Panc1 (cell line): ENCODE measurements at places on chromosomes 4 and X. TPM values are rescaled to one million over a fixed set of nuclear protein-coding genes. Genes with fewer than 3 reads are reported as not detected.

Gene TMEM35A
- not detected for total RNA-seq

Gene DMP1
- not detected for total RNA-seq

Gene TASL
- not detected for total RNA-seq

Gene DYNLT3
- total RNA-seq, result 17.4 TPM

Gene KLB
- not detected for total RNA-seq

Gene GPR34
- total RNA-seq, result not detected

Gene OPHN1
- total RNA-seq, result 8.8 TPM

Gene PLAC1
- 0.51 TPM for total RNA-seq

Gene SMC1A
- total RNA-seq, result 111 TPM

Gene OTUD6A
- total RNA-seq, result not detected

Gene GUCY1A1
- total RNA-seq, result 0.57 TPM

Gene NUDT10
- not detected for total RNA-seq

Gene SCD5
- 2.0 TPM for total RNA-seq

Gene DNAAF6
- total RNA-seq, result not detected

Gene DRD5
- not detected for total RNA-seq

Gene CYLC1
- total RNA-seq, result not detected

Gene NAP1L2
- 1.8 TPM for total RNA-seq

Gene NDP
- total RNA-seq, result not detected

Gene SETD7
- 24.8 TPM for total RNA-seq

Gene COL4A5
- total RNA-seq, result 8.3 TPM

Gene FAM236D
- not detected for total RNA-seq

Gene ERAS
- total RNA-seq, result 0.23 TPM

Gene NDST4
- 0.13 TPM for total RNA-seq

Gene CYSLTR1
- total RNA-seq, result not detected

Gene IL9R
- 0.46 TPM for total RNA-seq

Gene UGT2B11
- total RNA-seq, result not detected

Gene MSX1
- total RNA-seq, result 3.4 TPM

Gene ZNF732
- total RNA-seq, result not detected

Gene ERCC6L
- 17.3 TPM for total RNA-seq

Gene ASB5
- total RNA-seq, result not detected

Gene UGT2B7
- total RNA-seq, result not detected

Gene RIPPLY1
- not detected for total RNA-seq

Gene NR3C2
- total RNA-seq, result 0.26 TPM

Gene EGFL6
- not detected for total RNA-seq

Gene PAGE5
- total RNA-seq, result not detected

Gene CDS1
- 16.1 TPM for total RNA-seq

Gene GPM6B
- not detected for total RNA-seq

Gene GSPT2
- total RNA-seq, result 15.7 TPM

Gene SCRG1
- total RNA-seq, result not detected

Gene CT45A1
- not detected for total RNA-seq

Gene SLC6A14
- total RNA-seq, result 0.03 TPM

Gene ZNF157
- not detected for total RNA-seq

Gene MAGEC3
- total RNA-seq, result not detected

Gene CHRNA9
- not detected for total RNA-seq

Gene KIAA1210
- total RNA-seq, result not detected

Gene MAGEC1
- not detected for total RNA-seq

Gene ENPP6
- total RNA-seq, result not detected

Gene PRDM5
- total RNA-seq, result 8.4 TPM

Gene MND1
- total RNA-seq, result 9.4 TPM

Gene CACNA1F
- not detected for total RNA-seq

Gene ADGRG2
- 2.0 TPM for total RNA-seq

Gene ADH4
- total RNA-seq, result 0.10 TPM

Gene THAP6
- 13.9 TPM for total RNA-seq

Gene SPATA18
- total RNA-seq, result 0.39 TPM

Gene AR
- 0.05 TPM for total RNA-seq
